Activated CD4-positive, alpha-beta T cell treated with anti-CD3 and anti-CD28 coated beads, Interleukin-2, Interleukin-4, amounts not matched to agents 100 ng/mL and 50 ng/mL, durations not matched to agents 16 hours and 8 hours (primary cell): ENCODE measurements at places on chromosomes 13 and 19.

- no peak for DNase-seq
Observed at GRCh38 chr13:31905961-31906360, 125.6 kb upstream of the FRY start.

- no peak for DNase-seq
Observed at GRCh38 chr19:31352782-31353651, 3.8 kb upstream of the TSHZ3 start.

GRCh38 chr19:17679526-17680229 is 8.5 kb downstream of the UNC13A start:
- no peak for DNase-seq

GRCh38 chr19:10817291-10818038 is 18.5 kb downstream of the TMED1 start:
- DNase-seq = no peak

DNA sequence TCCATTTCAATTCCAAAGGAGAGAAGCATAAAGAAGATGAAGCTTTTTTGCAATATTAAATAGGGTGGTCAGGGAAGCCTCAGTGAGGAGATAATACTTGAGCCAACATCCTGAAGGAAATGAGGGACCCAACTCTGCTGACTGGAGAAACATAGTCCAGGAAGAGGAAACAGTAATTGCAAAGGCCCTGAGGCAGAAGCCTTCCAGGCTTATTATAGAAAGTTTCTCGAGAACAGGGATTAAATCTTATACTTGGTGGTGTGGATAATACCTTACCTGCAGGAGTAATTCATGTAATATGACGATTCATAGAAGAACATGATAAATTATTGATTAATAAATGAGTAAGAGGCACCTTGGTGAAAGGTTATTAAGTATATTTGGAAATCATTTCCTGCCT is 1.0 kb upstream of the RFC3 start:
- no peak for DNase-seq

DNA sequence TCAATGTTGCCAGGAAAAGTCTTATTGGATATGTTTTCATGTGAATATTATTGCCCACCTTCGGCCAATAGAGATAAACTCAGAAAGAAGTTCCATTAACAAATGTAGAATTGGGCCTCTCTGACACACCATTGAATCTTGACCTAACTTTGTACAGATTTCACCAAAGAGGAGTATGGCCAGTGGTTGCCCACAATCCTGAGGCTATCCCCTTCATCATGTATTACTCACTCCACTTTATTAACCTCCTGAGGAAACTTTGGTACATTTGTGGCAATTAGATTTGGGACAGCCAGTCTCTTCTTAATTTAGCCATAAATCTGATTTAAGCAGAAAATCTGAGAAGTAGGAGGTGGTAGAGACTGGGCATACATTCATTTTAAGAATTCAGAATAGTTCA is 53.3 kb upstream of the POSTN start:
- no peak for DNase-seq

DNA sequence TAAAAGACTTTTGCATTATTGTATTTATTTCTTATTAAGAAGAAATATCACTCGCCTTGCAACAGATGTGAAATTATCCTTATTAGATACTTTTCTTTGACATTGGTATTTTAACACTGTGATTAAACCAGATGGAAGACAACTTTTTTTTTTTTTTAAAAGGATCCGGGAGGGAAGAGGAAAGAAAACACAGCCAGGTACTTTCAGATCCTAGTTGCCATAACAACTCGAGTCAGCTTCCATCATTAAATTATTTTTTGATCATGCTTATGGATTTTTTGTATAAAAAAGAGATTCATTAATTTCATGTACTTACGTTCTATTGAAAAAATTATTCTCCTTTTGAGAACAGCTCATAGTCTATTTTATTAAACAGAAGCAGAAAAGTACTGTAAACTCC is 515.7 kb downstream of the TBC1D4 start:
- no peak for DNase-seq

DNA sequence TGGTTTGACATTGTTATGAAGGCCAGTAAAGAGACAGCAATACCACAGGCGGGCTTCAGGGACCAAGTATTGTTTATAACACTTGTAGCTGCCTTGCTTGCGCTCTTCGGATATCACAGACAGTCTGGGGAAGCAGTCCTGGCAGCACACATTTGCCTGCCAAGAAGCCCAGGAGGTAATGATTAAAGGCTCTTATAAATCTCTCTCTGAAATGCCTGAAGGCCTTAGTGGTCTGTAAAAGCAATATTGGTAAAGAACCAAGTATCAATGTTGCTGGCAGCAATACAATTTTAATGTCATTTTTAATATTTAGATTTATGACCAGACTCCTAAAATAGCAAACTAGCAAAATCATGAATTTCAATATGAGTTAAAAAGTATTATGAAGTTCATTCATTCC is 1312.4 kb downstream of the PCDH9 start:
- no peak for DNase-seq

DNA sequence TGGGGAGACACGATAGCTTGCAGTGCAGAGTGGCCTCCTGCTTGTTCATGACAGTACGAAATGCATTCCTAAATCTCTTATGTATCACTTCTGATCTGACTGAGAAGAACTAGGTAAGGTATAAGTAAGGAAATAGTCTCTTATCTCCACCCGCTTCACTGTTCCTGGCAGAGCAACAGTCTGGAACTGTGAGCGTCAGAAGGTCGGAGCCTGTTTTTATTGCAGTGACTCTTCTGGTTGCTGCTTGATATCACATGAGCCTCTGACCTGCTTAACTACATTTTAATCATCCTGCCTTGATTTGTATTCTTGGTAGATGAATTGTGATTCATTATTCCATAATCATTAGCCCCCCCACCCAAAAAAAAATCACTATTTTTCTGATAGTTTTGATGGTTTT is 69.0 kb downstream of the COL4A2 start:
- no peak for DNase-seq

- DNase-seq = no peak
Observed at GRCh38 chr19:8000298-8001038, 5.0 kb downstream of the ELAVL1 start.

GRCh38 chr19:21143854-21144253 is 2.0 kb downstream of the ZNF431 start:
- no peak for DNase-seq

DNA sequence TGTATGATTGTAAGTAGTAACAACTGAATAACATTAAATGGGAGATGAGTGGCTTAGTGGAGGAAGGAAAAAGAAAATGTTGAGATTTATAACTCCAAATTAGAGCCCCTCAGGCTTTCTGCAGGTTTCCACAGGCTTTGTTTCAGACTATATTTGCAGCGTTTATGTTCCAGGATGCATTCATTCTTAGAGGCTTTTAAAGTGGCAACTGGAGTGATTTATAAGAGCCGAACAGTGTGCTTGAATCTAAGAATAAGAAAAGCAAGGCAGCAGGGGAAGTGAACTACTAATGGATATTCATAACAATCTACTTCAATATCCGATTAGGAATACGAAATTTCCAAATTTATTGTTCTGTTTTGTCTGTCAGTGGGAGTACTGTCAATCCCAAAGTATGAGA is 91.0 kb downstream of the UFM1 start:
- DNase-seq = no peak

GRCh38 chr19:12687496-12688196 is at the start of gene GNG14:
Gene GNG14, plus strand, starts transcription at chr19:12687998. Its CDS starts 51 bp downstream, at chr19:12688049.
- no peak for DNase-seq

- no peak for DNase-seq
Observed at GRCh38 chr13:109396266-109396665, 390.1 kb downstream of the IRS2 start.

DNA sequence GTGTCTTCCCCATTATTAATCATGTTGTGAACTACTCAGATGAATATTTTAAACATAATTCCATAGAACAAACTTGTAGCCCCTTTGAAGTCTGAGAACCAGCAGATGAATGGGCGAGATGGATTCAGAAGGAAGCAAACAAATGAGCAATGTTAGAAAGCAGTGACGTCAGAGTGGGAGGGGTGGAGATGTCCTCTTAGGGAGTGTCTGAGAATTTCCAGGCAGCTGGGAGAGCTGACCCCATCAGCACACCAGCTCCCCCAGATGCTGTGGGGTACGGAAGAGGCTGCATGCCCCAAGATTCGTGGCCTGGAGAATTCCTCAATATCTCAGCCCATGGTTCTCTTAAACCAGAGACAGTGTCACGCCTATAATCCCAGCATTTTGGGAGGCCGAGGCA is 68.6 kb downstream of the DPF1 start:
- no peak for DNase-seq

DNA sequence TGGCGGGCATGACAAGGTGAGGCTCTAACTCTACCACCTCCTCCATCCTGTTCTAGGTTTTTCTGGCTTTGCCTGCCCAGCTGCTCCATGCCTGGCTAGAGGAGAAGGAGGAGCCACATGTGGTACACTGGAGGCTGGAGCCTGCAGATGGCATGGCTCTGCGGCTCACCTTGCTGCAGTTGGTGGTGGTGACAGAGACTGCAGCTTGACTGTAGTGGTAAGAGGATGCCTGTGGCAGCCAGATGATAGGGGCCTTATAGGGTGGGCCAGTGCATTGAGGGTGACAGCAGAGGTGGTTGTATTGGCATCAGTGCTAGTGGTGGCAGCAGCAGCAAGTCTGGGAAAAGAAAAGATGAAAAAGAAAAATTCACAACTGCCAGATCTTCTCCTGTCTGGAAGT is 146.2 kb downstream of the TNFRSF19 start:
- no peak for DNase-seq

GRCh38 chr13:91768746-91769145 is 370.3 kb downstream of the GPC5 start:
- no peak for DNase-seq

DNA sequence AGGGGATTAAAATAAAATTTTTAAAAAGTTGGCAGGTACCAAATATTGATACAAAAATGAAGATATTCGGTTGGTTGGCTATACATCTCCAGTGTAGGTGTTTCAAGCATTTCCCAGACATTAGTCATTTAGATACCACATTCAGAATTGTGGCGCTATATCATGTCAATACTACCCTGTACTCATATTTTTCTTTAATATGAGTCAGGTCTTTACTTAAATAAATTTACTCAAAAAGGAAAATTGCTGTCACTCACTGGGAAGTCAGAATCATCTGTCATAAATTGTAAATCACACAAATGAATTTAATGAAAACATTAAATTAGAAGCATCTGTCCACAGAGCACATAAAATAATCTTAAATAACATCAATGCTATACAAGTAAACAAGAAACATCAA is 134.2 kb downstream of the TSHZ3 start:
- peak; percentile 73 for DNase-seq

GRCh38 chr13:76329004-76329403 is 557.2 kb downstream of the KCTD12 start:
- DNase-seq = no peak

DNA sequence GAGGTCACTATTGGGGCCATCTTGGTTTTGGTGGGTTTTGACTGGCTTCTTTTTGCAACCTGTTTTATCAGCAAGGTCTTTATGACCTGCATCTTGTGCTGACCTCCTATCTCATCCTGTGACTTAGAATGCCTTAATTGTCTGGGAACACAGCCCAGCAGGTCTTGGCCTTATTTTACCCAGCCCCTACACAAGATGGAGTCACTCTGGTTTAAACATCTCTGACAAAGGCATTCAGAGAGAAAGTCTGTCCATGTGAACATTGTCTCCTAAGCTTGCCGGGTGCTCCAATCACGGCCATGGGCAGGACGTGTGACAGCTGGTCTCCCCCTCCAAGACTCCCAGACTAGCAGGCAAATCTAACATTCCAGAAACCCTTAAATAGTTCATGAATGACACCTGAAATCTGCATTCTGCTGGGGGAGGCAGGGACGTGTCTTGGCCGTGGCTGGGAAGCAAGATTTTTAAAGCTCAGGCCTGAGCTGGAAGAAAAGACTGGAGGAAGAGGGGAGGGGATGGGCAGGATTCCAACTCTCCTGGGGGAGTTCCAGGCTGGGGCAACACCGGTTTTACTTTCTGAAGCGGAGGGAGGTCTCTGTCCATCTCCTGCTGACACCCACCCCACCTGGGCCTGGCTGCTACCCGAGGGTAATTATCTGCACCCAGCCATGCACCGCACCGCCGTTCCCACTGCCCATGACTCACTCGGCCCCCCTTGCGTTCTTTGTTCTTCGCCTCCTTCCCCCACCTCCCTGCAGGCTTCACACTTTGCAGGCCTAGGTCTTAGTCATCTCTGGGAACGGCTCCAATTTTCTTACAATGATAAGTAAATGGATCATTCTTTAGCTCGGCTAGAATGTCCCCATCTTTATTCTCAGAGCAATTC is 11.6 kb upstream of the OR1M1 start:
- no peak for DNase-seq

DNA sequence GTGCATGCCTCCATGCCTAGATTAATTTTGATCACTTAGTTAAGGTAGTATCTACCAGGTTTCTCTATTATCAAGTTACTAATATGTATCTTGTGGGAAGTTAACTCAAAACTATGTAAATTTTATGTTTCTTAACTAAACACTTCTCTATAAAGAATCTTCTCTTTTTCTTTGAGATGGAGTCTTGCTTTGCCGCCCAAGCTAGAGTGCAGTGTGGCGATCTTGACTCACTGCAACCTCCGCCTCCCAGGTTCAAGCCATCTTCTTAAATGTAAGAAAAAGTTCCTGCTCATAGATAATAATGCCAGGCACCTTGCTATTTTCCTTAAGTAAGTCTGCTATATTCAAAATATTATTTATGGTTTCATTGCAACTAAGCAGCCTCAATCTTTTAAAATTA is 58.4 kb downstream of the ELF1 start:
- DNase-seq = no peak

- DNase-seq = no peak
Observed at GRCh38 chr19:10430505-10431253, 10.3 kb downstream of the PDE4A start.

GRCh38 chr19:49427855-49428546 is 2.8 kb downstream of the GFY start:
- no peak for DNase-seq

- no peak for DNase-seq
Observed at GRCh38 chr13:112194167-112194530, 127.2 kb downstream of the SOX1 start.

DNA sequence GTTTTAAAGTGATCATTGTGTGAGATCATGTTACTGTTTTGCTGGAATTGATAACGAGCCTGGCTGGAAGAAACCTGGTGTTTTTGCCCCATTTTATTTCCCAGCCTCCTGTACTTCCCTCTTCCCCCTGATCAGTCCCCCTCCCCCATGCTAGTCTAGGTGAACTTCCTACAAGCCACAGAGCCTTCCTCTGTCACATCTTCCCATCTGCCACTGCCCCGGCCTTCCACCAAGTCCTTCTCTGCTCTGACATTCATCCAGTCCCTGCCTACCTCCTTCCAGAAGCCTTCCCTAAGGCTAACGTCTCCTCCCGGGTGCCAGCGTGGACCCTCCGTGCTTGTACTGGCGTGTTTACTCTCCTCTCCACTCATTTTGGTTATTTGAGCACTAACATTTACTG is 14.3 kb downstream of the FARP1 start:
- DNase-seq = no peak

DNA sequence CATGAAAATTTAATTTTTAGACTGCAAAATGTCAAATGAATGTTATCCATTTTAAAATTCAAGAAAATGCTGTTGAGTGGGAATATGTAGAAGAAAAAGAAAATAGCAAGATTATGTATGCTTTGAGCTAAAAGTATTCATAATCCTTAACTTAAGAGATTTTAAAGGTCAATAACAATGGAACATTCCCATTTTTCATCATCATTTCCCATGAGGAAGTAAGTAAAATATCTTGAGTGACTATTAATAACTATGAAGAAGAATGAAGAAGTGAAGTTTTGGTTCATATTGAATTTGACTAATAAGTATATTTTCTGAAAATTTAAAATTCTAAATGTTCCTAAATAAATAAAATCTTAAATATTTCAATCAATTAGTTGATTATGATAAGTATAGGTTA is 273.4 kb downstream of the DACH1 start:
- no peak for DNase-seq

GRCh38 chr19:50152578-50152977 is 10.5 kb downstream of the IZUMO2 start:
- DNase-seq = no peak
